ENCODE measurements at places on chromosomes 7 and 10.

GRCh38 chr7:38629651-38630510 is 1.3 kb downstream of the AMPH start:
- no peak for DNase-seq

DNA sequence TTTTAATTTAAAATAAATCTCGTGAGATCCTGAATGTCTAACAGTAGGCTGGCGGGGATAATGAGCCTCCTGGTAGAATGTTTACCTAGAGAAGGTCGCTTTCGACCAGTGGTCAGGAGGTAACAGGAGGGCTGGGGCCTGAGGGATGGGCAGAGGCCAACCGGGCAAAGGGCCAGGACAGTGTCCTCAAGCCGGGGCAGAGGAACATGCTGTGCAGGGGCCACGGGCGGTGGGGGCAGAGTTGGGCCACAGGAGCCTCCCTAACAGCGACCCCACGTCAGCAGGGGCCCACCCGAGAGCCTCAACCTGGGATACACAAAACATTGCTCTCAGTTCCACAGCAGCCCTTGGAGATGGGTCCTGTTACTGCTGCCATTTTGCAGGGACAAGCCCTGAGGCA is 14.5 kb downstream of the CFAP46 start:
- DNase-seq: no peak

DNA sequence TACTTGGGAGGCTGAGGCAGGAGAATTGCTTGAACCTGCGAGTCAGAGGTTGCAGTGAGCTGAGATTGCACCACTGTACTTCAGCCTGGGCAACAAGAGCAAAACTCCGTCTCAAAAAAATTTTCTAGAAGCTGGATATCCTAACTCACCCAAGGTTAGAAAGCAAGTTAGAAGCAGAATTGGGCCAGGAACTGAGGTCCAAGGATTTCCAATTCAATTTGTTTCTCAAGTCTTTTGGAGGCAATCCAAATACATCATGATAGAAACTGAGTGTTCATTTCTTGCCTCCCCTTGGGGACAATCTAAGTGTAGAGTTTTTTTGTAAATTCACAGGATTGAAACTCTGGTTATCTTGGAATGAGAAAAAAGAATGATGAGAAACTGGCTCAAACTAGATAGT is 45.5 kb downstream of the LAMB1 start:
- no peak for DNase-seq

- no peak for DNase-seq
These were observed 3.2 kb downstream of the PTPRN2 start for GRCh38 chr7:158584407-158584806.

DNA sequence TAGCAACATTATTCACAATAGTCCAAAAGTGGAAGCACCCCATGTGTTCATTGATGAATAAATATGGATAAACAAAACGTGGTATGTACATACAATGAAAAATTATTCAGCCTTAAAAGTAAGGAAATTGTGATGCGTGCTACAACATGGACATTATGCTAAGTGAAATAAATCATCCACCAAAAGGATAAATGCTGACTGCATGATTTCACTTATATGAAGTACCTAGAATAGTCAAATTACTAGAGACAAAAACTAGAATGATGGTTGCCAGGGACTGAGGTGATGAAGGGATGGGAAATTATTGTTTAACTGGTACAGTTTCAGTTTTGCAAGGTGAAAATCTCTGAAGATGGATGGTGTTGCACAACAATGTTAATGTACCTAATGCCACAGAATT is 56.6 kb downstream of the THSD7A start:
- no peak for DNase-seq

- no peak for DNase-seq
These were observed 256.7 kb downstream of the SEMA3A start for GRCh38 chr7:83937930-83938329.

GRCh38 chr7:43904533-43905208 is 1.7 kb downstream of the URGCP start:
- DNase-seq: no peak

DNA sequence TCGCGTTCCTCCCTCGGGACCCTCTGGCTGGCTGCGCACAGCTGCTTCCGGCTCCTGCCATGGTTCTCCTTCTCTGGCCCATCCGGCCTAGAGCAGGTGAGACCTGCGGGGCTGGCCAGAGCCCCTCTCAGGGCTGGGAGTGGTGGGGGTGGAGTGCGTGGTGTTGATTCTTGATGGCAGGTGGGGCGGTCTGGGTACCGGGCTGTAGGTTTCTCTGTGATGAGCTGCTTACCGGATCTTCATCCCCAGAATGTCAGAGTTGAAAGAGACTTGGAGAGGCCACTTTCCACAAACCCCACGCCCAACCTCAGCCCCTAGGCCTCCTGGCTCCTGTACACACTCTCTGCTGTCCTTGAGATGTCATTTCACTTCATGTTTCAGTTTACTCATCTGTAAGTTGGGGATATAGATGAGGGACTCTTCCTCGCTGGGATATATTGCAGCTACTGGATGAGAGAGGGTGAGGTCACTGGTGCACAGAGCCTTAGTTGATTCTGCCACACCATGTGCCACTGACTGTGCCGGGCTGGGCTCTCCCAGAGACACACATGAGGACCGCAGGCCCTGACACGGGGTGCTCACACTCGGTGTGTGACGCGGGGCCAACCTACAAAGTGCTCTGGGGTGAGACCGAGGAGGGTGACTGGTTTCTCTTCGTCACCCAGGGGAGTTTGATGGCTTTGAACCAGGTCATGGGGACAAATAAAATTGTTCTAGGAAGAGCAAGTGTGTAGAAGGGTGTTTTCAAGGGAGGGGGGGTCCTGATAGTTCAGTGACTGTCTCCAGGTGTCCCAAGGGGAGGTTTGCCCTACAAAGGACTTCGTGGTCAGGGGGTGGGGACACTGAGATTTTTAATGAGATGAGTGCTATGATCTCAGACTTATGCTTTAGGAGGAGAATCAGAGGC is 29.5 kb downstream of the ZNF775 start:
- no peak for DNase-seq

DNA sequence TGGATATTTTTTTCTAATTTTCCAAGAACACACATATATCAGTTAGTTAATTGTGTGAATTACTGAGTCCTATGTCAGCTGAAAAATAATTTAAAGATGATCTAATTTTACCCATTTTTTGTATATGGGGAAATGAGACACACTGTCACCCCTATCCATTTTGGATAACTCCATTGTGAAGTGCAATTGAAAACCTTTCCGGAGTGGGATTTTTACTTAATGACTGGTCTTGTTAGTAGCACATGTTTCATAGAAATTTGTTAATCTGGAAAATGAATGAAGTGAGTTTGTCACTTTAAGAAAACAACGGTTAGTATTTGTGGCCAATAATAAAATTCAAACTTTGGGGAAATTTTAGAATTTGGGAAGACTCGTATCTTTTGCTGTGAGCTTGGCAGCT is 2.0 kb downstream of the GARS1 start:
- no peak for DNase-seq

- no peak for DNase-seq
These were observed 328.3 kb downstream of the BICC1 start for GRCh38 chr10:58840840-58841435.

- DNase-seq: peak; percentile 85
These were observed 95.4 kb upstream of the AFAP1L2 start for GRCh38 chr10:114499630-114500190.

DNA sequence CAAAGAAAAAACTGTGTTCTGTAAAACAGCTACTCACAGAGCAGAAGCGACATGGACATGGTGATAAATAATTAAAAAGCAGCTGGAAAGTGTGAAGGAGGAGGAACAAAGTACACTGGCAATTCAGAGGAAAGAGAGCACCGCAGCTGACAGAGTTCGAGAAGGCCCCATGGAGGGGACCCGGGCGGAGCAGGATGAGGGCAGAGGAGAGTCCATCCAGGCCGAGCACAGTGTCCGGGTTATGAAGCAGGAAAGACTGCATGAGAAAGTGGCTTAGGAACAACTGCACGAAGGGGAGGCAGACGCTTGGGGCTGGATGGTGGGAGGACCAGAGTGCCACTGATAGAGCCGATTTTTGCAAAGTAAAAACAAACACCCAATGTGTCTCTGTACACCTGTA is 185.5 kb downstream of the ZMYND11 start:
- DNase-seq: no peak

DNA sequence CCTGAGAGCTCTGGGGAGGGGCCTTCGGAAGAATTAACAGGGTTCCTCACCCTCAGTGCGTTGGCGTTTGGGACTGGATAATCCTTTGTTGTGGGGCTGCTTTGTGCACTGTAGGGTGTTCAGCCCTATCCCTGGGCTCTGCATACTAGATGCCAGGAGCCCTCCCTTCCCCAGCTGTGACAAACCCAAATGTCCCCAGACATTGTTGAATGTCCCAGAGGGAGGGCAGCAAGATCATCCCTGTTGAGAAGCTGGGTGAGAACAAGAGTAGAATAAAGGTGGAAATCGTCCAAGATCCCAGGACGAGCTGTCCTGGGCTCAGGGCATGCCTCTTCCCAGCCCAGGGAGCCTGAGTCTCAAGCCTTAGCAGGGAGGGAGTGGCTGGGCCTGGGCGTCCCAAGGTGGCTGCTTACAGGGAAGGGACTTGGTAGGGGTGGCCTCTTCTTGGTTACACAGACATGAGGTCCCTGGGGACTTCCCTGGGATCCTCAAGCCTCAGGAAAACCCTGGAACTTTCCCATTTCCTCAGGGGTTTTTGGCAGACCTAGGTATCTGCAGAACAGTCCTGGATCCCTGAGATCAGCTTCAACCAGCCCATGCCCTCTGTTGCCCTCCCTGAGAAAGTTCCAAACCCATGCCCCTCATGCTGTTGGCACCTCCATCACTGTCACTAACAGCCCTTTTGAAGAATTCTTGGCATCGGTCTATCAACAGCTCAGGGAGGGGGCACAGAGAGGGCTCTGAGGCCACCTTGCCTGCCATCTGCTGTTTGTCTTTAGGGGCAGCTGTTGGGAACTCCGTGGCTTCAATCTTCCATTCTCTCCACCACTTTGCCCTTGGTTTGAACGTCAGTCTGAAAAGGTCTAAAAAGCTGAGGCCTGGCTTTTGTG is 53.7 kb downstream of the GOLGA7B start:
- DNase-seq: no peak

- DNase-seq: no peak
These were observed 94.7 kb downstream of the STK31 start for GRCh38 chr7:23804707-23805106.

DNA sequence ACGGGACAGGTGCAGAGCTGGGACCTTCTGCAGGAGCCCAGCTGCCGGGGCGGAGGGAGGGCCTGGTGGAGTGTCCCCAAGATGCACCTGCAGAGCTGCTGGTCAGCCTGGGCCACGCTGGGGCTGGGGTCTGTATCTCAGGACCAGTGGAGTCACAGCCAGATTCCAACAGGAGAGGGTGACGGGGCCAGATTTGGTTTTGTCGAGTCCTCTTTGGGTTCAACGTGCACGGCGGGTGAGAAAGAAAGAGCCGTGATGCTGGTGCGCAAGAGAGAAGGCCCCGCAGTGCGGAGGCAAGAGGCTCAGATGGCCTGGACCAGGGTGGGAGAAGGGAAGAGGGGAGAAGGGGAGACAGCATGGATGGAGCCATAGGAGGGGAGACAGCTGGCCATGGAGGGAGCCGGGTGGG is 462.9 kb downstream of the PTPRN2 start:
- no peak for DNase-seq

GRCh38 chr10:88819290-88819689 is 16.8 kb downstream of the LIPM start:
- DNase-seq: no peak

- DNase-seq: peak; percentile 15
These were observed 48.5 kb upstream of the OSBPL3 start for GRCh38 chr7:25028370-25029021.

DNA sequence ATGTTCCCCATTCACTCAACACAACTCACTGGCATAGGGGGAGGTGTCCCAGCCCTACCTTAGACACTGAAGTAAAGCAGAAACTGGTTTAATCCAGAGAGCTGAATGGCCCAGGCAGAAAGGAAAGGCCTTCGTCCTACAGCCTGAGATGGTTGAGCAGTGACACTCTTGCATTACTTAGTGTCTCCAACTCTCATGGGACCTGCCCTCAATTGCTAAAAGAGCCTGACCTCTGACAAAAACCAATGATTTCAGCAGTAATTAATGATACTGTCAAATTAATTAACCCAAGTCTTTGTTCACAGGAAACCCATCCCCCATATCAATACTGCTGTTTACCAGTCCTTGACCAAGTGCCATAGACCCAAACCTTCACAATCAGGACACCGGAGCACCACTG is 48.6 kb downstream of the ICA1 start:
- DNase-seq: no peak

DNA sequence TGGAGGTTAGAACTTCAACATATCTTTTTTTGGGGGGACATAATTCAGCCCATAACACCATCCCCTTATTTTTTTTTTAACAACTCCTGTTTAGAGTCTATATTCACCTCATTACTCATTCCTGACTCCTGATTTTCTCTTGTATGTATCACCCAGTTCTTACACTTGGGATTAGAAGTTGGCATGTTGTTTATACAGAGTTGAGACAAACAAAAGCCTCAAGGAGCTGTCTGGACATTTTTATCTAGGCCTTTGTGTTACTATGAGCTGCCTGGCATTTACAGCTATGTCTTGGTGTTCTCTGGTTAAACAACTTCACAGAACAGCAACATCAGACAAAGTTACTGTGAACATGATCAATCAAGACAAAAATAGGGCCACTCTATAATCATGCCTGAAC is 517.5 kb downstream of the KIF20B start:
- DNase-seq: no peak

Data from stimulated activated CD4-positive, alpha-beta T cell treated with anti-CD3 and anti-CD28 coated beads, Interleukin-2, amount 100 ng/mL, for 4 hours (primary cell).